ENCODE measurements at places on chromosomes 1 and 21. TPM values are rescaled to one million over a fixed set of nuclear protein-coding genes. Genes with fewer than 3 reads are reported as not detected.

The ZFYVE9 gene
- 30.6 TPM for total RNA-seq

DNA sequence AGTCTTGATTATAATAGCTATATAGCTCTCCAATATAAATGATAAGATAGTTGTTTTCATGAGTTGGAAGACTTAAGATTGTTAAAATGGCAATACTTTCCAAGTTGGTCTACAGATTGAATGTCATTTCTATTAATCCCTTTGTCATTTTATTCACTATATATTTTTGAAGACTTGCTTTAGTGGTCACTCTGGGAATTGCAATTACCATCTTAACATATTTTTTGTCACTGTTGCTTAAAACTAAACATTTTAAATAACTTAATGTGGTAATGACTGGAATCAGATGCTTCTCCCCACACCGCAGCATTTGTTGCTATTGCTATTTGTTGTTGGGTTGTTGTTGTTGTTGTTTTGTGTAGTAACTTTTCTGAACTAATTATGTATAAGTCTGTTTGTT lies 1592.9 kb downstream of the MRPL39 start:
- H3K27ac ChIP-seq, result no peak overlapping the region
- H3K27me3 ChIP-seq, result no peaks in the 10 kb centered on the region
- H3K36me3 ChIP-seq, result no peaks in the 10 kb centered on the region
- no peak for DNase-seq

DNA sequence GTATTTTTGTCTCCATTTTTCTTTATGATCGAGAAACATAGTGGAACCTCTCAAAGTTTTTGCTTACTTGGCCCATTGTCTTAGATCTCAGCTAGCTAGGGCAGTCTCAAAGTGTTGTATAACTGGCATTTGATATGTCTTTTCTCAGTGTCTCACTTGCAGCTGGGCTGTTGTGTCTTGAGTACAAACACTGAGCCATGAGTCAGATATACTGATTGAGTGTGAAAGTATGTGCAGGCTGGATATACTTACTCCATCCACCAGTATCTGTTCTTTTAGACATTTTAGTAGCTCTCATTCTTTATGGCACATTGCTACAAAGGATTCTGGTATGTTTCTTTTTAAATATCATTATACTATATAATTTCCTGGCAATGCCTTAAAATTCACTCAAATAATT lies 14.3 kb upstream of the GPR52 start:
- no peak overlapping the region for H3K4me3 ChIP-seq
- no peaks in the 10 kb centered on the region for H3K36me3 ChIP-seq

The FCRL1 gene
- total RNA-seq, result not detected

The HES2 gene
- 0.07 TPM for total RNA-seq

The RNU1-3 gene
- 2,807 TPM for total RNA-seq

- H3K4me1 ChIP-seq, result no peaks in the 10 kb centered on the region
- H3K27me3 ChIP-seq, result no peaks in the 10 kb centered on the region
- no peak for DNase-seq
- no peaks in the 10 kb centered on the region for H3K36me3 ChIP-seq
- no peak overlapping the region for H3K27ac ChIP-seq
These were observed 422.9 kb downstream of the SETD4 start for GRCh38 chr21:35637431-35637830.

- DNase-seq, result no peak
- H3K4me3 ChIP-seq, result no peak overlapping the region
- H3K4me1 ChIP-seq, result no peaks in the 10 kb centered on the region
- H3K36me3 ChIP-seq, result no peaks in the 10 kb centered on the region
These were observed 70.6 kb downstream of the SNRPE start for GRCh38 chr1:203931953-203932352.

GRCh38 chr1:12121212-12122003 lies 45.4 kb upstream of the TNFRSF1B start:
- H3K27me3 ChIP-seq, result no peaks in the 10 kb centered on the region
- H3K4me3 ChIP-seq, result no peak overlapping the region
- H3K27ac ChIP-seq, result no peak overlapping the region

The TMCO2 gene
- total RNA-seq, result not detected

- H3K36me3 ChIP-seq, result no peaks in the 10 kb centered on the region
- H3K27ac ChIP-seq, result no peak overlapping the region
- no peak for DNase-seq
- no peak overlapping the region for H3K4me3 ChIP-seq
- H3K27me3 ChIP-seq, result no peaks in the 10 kb centered on the region
- peaks cover 28% of the 10 kb centered on the region for H3K4me1 ChIP-seq
These were observed 9.0 kb upstream of the CSRP1 start for GRCh38 chr1:201515895-201516294.

GRCh38 chr1:230057100-230057499 lies 9.9 kb upstream of the GALNT2 start:
- no peak overlapping the region for H3K27ac ChIP-seq
- H3K36me3 ChIP-seq, result no peaks in the 10 kb centered on the region
- H3K27me3 ChIP-seq, result no peaks in the 10 kb centered on the region
- H3K4me1 ChIP-seq, result no peaks in the 10 kb centered on the region

DNA sequence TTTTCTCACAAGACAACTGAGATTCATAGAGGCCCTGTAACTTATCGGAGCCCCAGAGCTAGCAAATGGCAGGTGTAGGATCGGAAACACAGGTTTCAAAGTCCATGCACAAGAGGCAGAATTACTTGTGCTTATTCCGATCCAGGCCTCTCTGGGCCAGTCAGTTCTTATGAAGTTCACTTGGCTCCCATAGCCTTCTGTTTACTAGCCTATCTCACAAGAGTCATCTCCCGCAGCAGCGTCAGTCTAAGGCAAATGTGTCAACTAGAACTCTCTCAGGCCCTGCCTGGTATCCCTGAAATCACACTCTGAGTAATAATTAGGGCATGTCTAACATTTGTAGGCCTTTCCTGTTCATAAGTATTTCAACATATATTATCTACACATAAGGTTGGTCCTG lies 43.3 kb downstream of the PHC2 start:
- no peak overlapping the region for H3K4me3 ChIP-seq
- no peak overlapping the region for H3K27ac ChIP-seq
- no peaks in the 10 kb centered on the region for H3K4me1 ChIP-seq

- DNase-seq, result no peak
- no peaks in the 10 kb centered on the region for H3K4me1 ChIP-seq
- no peak overlapping the region for H3K27ac ChIP-seq
- no peak overlapping the region for H3K4me3 ChIP-seq
These were observed 18.3 kb downstream of the TNFRSF9 start for GRCh38 chr1:7922301-7922700.

The CD1B gene
- total RNA-seq, result not detected

GRCh38 chr1:172238965-172239364 lies 181.5 kb upstream of the C1orf105 start:
- H3K27ac ChIP-seq, result no peak overlapping the region
- H3K27me3 ChIP-seq, result no peaks in the 10 kb centered on the region
- peaks cover 2% of the 10 kb centered on the region for H3K4me1 ChIP-seq
- no peaks in the 10 kb centered on the region for H3K36me3 ChIP-seq
- no peak overlapping the region for H3K4me3 ChIP-seq

- peaks cover 74% of the 10 kb centered on the region for H3K36me3 ChIP-seq
- no peak overlapping the region for H3K4me3 ChIP-seq
- no peaks in the 10 kb centered on the region for H3K4me1 ChIP-seq
- DNase-seq, result no peak
These were observed 10.4 kb downstream of the RBBP5 start for GRCh38 chr1:205111354-205111753.

DNA sequence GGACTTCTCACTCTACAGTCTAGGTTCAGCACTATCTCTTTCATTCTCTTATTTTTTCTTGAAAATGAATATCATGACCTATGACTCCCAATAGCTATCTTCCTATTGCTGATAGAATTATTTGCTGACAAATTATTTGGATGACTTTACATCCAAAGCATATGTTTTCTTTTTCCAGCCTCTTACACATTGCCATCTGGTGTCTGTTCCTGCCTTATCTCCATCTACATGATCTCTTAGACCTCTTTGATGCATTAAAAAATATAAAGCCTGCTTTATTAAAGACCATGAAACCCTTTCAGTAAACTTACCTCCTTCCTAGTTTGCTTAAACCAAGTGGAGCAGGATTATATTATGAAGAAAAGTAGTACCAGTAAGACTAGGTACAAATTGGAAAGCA lies 700.9 kb upstream of the CXADR start:
- H3K27ac ChIP-seq, result no peak overlapping the region
- no peaks in the 10 kb centered on the region for H3K4me1 ChIP-seq
- DNase-seq, result no peak
- H3K4me3 ChIP-seq, result no peak overlapping the region
- H3K36me3 ChIP-seq, result no peaks in the 10 kb centered on the region

DNA sequence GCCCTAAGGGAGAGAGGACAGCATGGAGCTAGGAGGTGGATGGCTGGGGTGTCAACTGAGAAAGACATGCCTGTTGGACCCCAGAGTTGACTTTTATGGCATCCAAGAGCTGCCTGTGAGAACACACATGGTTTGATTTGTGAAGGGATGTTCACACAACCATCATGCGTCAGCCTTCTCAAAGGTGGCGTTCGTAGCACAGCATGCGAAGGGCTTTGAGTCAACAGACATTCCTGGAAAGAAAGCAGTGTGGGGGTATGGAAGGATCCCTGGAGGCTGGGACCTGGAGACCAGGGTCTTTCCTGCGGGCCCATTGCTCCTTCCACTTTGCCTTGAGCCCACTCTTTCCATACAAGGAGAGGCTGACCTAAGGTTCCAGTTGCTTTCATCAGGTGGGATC lies 6.4 kb upstream of the WNT3A start:
- no peak overlapping the region for H3K27ac ChIP-seq
- no peak for DNase-seq
- peaks cover 81% of the 10 kb centered on the region for H3K27me3 ChIP-seq
- H3K36me3 ChIP-seq, result no peaks in the 10 kb centered on the region
- no peaks in the 10 kb centered on the region for H3K4me1 ChIP-seq
